ENCODE measurements at places on chromosomes 1 and 21.

DNA sequence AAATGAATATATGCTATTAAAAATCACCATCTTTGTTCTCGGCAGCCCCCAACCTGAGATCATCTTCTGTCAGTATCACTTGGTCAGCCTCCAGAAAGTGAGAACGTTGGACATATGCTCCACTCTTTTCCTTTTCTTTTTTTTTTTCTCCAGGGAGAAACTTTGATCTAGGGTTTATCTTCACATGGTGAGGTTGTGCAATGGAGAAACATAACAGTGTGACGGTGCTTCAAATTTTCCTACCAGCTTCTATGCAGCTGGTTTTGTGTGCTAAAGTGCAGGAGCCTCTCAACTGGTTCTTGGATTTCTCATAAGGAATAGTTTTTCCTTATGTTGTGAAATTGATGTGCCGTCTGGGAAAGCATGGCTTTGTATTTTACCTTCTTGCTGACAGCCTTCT, 1202.9 kb downstream of the NCAM2 start:
- DNase-seq = no peak

GRCh38 chr21:29193072-29193471, 62.6 kb downstream of the MAP3K7CL start:
- DNase-seq = no peak

- DNase-seq = no peak
Observed at GRCh38 chr21:34342476-34342875, 21.3 kb upstream of the KCNE2 start.

- DNase-seq = peak; percentile 33
Observed at GRCh38 chr1:45037456-45037855, 25.4 kb downstream of the UROD start.

- DNase-seq = no peak
Observed at GRCh38 chr1:42676534-42677087, 5.6 kb upstream of the YBX1 start.

- DNase-seq = no peak
Observed at GRCh38 chr1:38344716-38345115, 298.1 kb upstream of the POU3F1 start.

GRCh38 chr1:109151146-109151990, 37.5 kb downstream of the ELAPOR1 start:
- no peak for DNase-seq

GRCh38 chr1:53869454-53870117, 20.0 kb downstream of the YIPF1 start:
- no peak for DNase-seq

- DNase-seq = no peak
Observed at GRCh38 chr1:239633432-239633831, 247.1 kb downstream of the CHRM3 start.

DNA sequence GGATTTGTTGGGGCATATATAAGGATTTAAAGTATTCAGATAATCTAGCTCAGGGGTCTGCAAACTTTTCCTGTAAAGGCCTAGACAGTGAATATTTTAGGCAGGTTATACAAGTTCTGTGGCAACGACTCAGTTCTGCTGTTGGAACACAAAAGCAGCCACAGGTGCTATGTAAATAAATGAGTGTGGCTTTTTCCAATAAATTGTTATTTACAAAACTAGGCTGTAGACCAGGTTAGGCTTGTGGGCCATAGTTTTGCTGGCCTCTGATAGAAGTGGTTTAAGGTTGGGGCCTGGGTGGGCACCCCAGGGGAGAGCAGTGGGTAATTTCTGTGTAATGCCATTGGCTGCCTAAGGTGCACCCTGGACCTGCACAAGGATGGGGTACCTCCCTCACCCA, 16.9 kb upstream of the IGFN1 start:
- DNase-seq = no peak

GRCh38 chr1:67711855-67712212, 26.8 kb downstream of the GADD45A start:
- DNase-seq = no peak

- no peak for DNase-seq
Observed at GRCh38 chr1:203592156-203592555, 34.5 kb upstream of the ATP2B4 start.

DNA sequence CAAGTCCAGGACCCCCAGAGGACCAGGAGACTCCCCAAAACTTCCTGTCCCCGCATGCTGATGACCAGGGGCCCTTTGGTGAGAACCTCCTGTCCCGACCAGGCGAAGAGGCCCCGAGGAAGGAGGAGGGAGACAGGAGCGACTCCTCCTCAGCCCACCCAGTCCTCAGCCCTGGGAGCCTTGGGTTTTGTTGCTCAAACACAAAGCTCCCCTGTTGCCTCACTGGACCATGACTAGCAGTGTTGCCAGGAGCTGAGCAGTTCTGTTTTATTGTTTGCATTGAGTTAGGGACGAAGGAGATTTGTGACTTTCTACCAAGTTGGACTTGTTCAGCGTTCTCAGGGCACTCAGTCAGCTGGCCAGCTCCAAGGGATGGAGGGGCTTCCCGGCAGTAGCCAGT, 10.0 kb downstream of the UMODL1 start:
- DNase-seq = no peak

DNA sequence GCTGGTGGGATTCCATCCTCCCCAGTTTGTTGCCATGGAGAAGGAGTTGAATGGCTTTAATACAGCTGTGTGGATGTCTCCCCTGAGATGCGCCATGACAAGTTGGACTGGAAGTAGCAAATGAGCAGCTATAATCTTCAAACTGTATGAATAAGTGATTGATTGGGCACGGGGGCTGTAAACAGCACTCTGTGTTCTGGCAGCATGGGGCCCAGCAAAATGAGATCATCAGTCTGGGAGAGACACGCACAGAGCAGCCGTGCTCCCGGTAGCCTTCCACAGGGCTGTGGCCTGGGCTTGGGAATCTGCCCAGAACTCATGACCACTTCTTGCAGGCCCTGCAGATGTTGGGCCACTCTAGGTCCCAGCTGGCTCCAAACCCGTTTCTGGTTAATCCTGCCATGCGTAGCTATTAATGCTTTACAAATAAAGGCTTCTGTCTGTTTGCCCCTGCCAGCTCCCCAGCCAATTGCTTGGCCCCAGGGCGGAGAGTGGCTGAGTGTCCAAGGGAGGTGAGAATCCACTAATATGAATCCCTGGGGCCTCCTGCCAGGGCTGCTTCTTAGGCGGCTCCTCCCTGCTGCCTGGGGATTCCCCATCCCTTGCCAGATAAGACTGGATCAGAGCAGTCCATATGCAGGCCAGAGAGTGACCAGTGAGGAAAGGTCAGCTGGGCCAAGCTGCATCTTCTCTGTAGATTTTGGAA, 642.9 kb downstream of the AJAP1 start:
- no peak for DNase-seq

GRCh38 chr21:41685511-41686149, 81.2 kb downstream of the RIPK4 start:
- DNase-seq = no peak

GRCh38 chr1:194787001-194787400, 1600.6 kb upstream of the B3GALT2 start:
- no peak for DNase-seq

GRCh38 chr1:24709791-24710441, 35.3 kb upstream of the CLIC4 start:
- DNase-seq = peak; percentile 17

GRCh38 chr1:71831646-71832045, 450.7 kb downstream of the NEGR1 start:
- DNase-seq = no peak

GRCh38 chr1:232556351-232556750, 73.6 kb downstream of the SIPA1L2 start:
- no peak for DNase-seq

- no peak for DNase-seq
Observed at GRCh38 chr1:218616681-218617080, 271.5 kb downstream of the TGFB2 start.

GRCh38 chr1:57024855-57025254, 59.0 kb upstream of the C8B start:
- no peak for DNase-seq

GRCh38 chr21:15192243-15192642, 127.4 kb upstream of the NRIP1 start:
- no peak for DNase-seq

GRCh38 chr1:229643996-229644745, 18.1 kb downstream of the URB2 start:
- DNase-seq = no peak

DNA sequence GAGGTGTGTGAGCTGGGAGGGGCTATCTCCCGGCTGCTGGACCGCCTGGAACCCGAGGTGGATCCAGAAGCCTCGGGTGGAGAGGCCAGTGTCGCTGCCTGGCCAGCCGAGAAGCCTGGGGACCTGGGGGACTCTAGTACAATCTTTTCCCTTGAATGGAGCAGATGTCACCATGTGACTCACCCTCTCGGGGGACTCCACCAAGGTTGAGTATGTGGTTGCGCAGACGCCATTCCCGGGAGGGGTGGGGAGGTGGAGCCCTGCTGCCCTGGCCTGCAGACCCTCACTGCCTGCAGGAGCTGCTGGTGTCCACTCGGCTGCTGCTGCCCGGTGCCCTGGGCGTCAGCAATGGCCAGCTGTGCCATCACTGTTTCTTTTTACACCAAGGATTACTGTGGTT, 40.3 kb downstream of the TP73 start:
- DNase-seq = no peak

- DNase-seq = no peak
Observed at GRCh38 chr1:220928320-220928719, 49.1 kb downstream of the HLX start.

GRCh38 chr1:208909011-208909984, 665.1 kb upstream of the PLXNA2 start:
- no peak for DNase-seq

GRCh38 chr1:223137455-223138085, 5.5 kb downstream of the TLR5 start:
- no peak for DNase-seq

- no peak for DNase-seq
Observed at GRCh38 chr1:160124705-160125478, 9.3 kb downstream of the ATP1A2 start.

DNA sequence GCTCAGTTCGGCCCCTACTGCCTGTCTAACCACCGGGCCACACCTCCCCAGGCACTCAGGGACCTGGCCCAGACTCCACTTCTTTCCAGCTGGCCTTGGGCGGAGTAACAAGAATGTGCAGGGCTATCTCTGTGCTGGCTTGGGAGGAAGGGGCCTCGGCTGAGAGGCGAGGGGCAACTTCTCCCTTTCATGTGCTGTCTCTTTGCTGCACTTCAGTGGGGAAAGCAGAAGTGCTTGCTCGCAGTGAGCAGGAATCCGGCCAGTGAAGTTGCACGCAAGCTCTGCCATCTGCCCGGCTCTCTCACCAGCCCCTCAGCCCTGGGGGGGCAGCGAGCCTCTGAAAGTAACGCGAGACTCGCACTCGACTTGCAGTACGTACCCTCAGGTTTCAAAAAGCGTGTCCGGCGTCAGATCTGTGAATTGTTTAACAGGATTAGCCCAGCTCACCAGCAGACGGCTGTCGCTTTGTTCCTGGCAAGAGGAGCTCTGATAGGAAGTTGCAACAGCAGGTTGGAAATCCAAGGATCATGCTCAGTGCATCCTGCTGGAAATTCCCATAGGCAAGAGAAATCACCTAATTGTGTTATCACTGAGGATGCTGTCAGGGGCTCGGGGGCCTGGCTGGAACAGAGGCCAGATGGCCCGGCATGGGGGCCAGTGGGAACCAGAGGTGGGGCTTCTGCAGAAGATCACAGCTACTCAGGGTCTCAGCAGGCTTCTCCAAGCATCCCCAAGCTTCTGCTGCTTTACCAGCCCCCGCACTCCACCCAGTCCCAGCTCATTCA, 221.1 kb downstream of the NPHP4 start:
- no peak for DNase-seq

All from activated CD8-positive, alpha-beta T cell treated with anti-CD3 and anti-CD28 coated beads for 36 hours (primary cell).